ENCODE measurements at places on chromosomes 4 and X.

DNA sequence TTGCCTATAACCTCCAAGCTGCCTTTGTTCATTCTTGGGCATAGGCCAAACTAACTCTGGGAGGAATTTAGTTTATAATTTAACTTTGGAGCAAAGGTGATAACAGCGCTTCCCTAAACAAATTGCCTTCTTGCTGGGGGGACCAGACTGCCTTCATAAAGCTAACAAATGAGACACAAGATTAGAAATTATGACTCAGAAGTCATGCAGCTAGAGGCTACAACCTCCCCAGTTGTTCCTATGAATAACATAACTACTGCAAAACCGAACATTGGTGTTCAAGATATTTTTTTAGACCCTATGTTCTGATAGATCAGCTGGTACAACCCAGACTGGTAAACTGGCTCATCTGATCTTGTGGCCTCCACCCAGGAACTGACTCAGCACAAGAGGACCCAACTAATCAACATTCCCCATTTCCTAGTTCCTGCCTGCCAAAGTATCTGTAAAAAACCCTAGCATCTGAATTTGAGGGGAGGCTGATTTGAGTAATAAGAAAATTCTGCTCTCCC is 22.0 kb upstream of the TMPRSS11B start:
- DNase-seq, result no peak

DNA sequence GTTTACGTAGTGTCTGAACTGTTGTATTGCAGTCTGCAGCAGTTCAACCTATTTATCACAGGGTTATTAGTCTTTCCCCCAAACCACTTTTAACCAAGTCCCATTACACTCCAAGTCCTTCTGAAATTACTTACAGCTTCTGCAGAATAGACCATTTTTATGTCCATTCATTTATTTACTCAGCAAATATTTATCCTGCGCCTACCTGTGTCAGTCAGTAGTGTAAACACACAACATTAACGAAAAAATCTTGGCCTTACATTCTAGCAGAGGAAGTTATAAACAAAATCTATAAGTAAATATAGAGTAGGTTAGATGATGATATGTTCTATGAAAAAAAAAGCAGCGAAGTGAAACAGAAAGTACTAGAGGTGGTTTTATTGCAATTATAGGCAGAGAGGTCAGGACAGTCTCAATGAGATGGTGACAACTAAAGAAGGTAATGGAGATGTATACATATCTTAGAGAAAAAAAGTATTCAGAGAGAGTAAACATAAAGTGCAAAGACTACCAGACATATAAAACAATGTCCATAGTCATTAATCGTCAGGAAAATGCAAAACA is 534.7 kb downstream of the KCNIP4 start:
- DNase-seq, result peak; percentile 62

DNA sequence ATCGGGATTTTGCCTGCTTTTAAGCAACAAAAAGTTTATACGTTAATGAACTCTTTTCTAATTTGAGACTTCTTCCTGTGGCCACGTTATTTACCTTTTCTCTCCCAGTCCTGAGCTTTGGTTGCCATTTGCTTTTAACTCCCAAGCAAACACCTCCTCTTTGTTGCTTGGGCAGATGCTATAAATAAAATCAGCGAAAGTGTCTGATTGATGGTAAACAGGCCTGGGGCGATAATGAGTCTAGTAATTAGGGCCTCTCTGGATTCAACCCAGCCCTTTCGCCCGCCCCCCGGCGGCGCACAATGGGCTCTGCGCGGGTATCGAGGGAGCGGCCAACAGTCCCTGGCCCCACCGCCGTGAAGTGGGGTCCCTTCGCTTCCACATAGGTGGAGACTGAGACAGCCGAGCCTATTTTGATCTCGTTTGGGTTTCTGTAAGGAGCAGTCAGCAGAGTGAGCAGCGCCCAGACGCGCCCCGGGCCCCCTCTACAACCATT is 790 bp downstream of the CLGN start:
- DNase-seq, result peak; percentile 20

GRCh38 chr4:38359113-38359512 is 304.9 kb upstream of the KLF3 start:
- DNase-seq, result no peak

GRCh38 chr4:186807808-186808629 is 84.4 kb upstream of the FAT1 start:
- DNase-seq, result no peak

GRCh38 chr4:11014199-11014598 is 329.6 kb upstream of the CLNK start:
- no peak for DNase-seq

DNA sequence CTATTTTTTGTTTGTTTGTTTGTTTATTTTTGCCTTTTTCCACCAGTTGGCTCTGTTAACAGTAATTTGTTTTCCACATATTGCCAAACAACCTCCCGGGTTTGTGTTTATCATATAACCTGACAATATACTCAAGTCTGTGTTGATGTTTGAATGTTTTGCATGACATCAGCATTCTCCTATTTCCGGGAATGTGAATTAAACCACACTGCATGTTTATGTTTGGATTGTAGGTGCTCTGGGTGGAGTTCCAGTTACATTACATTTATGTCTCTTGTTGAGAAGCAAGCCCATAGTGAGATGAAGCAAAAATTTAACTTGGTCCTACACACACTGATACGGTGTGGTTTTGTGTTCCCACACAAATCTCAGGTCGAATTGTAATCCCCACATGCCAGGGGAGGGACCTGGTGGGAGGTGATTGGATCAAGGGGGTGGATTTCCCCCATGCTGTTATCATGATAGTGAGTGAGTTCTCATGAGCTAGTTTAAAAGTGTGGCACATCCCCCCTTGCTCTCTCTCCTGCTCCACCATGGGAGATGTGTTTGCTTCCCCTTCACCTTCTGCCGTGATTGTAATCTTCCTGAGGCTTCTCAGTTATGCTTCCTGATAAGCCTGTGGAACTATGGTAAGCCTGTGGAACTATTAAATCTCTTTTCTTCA is 54.4 kb upstream of the CLNK start:
- peak; percentile 64 for DNase-seq

GRCh38 chr4:168279556-168279955 is 39.0 kb downstream of the DDX60 start:
- DNase-seq, result no peak

DNA sequence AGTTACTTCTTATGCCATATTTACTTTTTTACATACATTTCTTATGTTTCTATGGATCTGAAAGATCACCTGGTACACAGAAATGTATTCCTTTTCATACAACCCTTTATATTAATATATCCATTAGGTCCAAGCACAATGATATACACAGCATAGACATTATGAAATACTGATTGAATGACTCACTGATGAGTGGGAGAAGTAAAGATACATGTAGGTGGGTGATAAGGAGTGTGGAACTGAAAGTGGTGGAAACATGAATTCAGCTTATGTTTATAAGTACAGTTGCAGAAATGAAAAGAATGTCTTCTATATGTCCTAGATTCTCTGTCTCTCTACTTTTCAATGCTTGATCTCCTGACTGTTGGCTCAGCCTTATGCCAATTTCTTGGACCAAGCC is 87.9 kb downstream of the YIPF7 start:
- DNase-seq, result no peak

GRCh38 chrX:123169247-123169901 is 14.7 kb upstream of the GRIA3 start:
- no peak for DNase-seq

- DNase-seq, result no peak
Observed at GRCh38 chr4:39908284-39908683, 69.4 kb downstream of the PDS5A start.

GRCh38 chr4:171891038-171891437 is 77.8 kb downstream of the GALNTL6 start:
- no peak for DNase-seq

- peak; percentile 6 for DNase-seq
Observed at GRCh38 chr4:70739496-70740337, 18.0 kb downstream of the RUFY3 start.

DNA sequence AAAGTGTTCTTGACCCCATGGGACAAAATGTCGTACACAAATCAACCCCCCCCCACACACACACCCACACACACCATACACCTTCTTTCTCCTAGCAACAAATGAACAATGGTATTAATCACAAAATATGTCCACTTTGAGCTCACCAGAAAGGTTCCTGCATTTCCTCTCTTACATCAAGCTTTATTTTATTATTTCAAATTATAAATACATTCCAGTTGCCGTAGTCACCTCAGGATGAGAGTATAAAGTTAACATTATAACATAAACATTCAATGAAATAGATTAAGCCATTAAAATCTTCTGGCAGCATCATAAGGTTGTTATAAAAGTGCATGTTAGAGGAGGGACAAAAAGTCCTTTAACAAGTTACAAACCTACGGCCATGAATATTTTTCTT is 7.3 kb downstream of the XK start:
- no peak for DNase-seq

DNA sequence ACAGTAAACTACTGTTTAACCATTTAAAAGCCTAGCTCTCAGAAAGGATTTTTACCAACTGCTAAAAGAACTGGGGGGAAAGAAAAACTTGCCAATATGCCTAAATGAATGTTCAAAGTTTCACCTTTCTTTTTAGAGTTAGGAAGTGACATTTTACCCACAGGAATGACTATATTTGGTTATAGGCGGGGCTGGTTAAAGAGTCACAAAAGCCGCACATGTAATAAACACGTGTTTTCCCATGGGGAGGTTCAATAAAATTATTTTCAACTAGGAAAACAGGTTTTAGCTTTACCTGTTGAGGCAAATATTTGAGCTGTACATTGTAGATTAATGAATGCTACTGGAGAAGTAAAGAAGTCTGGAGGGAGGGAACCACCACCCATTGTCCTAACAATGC is 41.6 kb upstream of the UGDH start:
- no peak for DNase-seq

- no peak for DNase-seq
Observed at GRCh38 chr4:89661173-89661899, 175.6 kb downstream of the SNCA start.

DNA sequence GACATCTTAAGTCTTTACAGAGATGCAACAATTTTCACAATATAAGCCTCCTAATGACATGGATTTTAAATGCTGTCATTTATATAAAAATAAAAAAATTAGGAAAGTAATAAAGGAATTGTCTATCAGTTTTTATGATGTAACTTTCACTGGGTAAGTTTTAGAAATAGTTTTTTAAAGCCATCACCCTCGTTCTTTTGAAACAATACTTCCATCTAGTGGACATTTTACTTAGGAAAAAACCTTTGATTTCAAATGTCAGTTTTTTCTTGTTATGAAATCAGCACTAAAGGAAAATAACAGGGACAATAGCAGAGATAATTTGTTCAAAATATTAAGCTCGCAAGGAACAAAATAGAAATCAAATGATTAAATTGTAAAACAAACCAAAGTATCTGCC is 24.3 kb upstream of the NDNF start:
- no peak for DNase-seq

DNA sequence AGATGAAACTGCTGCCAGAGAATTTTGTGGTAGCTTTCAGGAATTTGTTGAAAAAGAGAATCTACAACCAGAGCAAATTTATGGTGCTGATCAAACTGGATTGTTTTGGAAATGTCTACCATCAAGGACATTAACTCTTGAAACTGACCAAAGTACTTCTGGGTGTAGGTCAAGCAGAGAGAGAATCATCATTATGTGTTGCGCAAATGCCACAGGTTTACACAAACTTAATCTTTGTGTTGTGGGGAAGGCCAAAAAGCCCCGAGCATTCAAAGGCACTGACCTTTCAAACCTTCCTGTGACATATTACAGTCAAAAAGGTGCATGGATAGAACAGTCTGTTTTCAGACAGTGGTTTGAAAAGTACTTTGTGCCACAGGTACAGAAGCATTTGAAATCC is 2.1 kb downstream of the TIGD2 start:
- no peak for DNase-seq

GRCh38 chr4:176588436-176588835 is 204.3 kb downstream of the VEGFC start:
- DNase-seq, result no peak

DNA sequence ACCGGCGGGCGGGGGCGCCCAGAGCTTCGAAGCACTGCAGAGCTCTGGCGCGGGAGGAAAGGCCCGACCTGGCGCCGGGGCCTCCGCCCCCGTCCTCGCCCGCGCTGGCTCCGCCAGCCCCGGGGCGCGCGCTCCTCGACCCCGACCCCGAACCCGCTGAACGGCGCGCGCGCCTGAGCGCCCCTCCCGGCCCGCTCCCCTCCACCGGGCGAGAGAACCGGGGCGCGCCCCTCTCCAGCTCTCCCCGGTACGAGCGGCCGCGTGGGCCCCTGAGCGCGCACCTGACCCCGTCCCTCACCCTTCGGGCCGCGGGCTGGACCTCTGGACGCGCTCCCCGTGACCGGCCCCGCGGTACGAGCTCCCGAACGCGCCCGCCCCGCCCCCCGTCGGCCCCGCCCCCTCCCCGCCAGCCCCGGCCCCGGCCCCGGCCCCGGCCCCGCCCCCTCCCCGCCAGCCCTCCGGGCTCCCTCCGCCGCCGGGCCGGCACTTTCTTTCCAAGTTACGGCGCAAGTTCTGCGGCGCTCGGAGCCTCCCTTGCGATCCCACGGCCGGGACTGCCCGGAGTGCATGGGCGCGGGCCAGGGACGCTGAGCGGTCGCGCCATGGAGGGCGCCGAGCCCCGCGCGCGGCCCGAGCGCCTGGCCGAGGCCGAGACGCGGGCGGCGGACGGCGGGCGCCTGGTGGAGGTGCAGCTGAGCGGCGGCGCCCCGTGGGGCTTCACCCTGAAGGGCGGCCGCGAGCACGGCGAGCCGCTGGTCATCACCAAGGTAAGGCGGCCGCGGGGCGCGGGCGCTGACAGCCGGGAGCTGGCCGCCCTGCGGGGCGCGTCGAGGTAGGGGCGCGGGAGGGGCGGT is at the start of gene SHROOM2:
Gene SHROOM2, plus strand, starts transcription at position 486 of the 854 bp plus-strand sequence. Its CDS starts 117 bp downstream, at position 603.
- no peak for DNase-seq

DNA sequence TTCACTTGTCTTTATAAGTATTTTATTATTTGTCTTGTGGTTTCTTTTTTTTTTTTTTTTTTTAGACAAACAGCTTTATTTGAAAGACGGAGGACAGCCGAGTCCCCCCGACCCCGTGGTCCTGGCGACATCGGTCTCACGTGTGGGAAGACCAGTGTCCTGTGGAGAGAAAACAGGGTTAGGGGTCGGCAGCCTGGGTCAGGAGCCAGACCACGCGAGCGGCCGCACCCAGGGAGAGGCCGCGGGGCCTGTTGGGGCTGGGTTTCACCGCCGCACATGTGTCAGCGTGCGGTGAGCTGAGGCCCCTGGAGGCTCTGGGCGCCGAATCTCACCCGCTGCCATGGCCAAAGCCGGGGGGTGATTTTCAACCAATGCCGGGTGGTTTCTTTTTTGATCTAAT is 17.8 kb upstream of the RAB33B start:
- DNase-seq, result no peak

GRCh38 chrX:45766981-45767501 is 566.4 kb upstream of the DIPK2B start:
- no peak for DNase-seq

DNA sequence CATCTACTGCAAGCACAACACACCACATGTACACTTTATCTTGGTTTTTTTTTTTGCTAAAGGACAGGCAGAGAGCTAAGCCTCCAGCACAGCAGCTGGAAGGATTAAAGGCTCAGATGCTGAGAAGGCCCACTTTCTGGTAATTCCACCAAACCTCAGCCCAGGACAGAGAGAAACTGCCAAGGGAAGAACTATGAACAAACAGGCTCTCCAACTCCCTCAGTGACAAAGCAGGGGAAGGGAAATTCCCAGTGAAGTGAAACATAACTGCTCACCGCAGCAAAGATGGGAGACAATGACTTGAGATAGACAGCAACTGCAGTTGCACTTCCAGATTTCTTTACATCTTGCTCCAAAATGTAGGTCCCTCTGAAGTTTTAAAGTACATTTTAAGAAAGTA is 4.8 kb downstream of the PROM1 start:
- DNase-seq, result no peak
